ENCODE measurements at places on chromosomes 3 and 15.

DNA sequence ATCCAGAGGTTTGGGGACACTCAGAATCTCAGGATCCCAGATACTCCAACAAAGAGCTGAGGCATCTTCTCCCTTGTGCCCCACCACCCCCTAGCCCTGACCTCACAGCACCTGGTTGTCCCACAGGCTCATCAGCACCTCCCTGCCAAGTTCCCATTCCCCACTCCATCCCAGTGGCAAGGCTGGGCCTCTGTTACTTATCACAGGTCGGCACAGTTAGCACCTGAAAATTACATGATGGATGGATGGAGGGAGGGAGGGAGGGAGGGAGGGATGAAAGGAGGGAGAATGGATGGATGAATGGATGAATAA, 12.8 kb downstream of the MYL3 start:
- no peak for DNase-seq

- DNase-seq = no peak
Observed at GRCh38 chr3:78255403-78255802, 1215.5 kb downstream of the ROBO2 start.

DNA sequence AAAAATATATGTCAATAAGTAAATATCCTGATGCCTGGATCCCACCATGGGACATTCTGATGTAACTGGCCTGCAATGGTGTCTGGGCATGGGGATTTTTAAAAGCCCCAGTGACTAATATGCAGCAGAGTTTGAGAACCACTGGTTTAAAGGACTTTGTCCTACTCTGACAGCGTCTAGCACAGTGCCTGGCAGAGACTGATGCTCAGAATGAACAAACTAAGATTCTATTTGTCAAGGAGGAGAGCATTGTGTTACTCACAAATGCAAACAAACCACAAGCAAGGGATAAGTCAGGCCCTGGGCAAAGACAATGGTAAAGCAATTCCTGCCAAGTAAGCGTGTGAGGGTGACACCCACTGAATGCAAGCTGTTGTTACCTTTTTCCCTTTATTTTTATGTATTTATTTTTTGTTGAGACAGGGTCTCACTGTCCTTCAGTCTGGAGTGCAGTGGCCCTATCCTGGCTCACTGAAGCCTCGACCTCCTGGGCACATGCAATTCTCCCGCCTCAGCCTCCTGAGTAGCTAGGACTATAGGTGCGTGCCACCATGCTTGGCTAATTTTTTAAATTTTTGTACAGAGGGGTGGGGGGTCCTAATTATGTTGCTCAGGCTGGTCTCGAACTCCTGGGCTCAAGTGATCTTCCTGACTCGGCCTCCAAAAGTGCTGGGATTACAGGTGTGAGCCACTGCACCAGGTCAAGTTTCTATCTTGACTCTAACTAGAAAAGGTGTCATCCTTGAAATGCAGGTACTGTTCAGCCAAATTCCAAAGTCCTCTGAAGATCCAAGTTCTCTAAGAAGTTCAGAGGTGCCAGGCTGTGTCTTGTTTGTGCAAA, 909 bp upstream of the GPD1L start:
- DNase-seq = peak; percentile 44

DNA sequence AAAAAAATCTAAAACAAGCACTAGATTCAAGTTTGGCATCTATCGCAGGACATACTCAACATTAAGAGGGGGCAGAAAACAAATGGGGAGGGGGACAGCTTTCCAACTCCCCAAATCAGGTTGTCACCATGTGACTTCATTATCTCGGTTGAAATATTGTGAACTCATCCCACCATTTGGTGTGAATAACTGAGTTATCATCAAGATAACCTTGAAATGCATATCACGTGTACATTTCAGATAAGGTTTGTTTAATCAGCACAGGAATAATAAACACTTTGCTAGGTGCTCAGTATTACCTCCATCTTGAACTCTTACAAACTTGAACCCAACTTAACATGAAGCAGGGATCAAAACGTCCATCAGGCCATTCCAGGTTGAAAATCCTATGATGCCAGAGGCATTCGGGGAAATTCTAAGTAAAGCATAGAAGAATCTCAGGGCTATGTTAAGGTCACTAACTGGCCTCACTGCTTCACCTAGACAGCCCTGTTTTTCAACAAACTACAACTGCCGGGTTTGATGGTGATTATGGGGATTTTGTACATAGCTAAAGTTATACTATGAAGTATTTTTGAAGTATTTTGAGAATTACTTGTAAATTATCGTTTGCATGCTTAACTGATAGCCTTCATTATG, 3.0 kb upstream of the ARHGAP31 start:
- no peak for DNase-seq

DNA sequence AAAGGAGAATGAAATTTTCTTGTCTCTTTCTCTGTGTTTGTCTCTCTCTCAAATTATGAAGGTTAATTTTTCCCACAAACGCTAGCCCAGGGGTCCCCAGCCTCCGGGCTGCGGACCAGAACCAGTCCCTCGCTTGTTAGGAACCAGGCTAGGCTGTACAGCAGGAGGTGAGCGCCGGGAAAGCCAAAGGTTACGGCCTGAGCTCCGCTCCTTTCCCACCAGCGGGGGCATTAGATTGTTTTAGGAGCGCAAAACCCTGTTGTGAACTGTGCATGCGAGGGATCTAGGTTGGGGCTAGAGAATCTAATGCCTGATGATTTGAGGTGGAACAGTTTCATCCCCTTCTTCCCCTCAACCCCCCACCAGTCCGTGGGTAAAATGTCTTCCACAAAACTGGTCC, 74.7 kb upstream of the ZNF385D start:
- DNase-seq = no peak

DNA sequence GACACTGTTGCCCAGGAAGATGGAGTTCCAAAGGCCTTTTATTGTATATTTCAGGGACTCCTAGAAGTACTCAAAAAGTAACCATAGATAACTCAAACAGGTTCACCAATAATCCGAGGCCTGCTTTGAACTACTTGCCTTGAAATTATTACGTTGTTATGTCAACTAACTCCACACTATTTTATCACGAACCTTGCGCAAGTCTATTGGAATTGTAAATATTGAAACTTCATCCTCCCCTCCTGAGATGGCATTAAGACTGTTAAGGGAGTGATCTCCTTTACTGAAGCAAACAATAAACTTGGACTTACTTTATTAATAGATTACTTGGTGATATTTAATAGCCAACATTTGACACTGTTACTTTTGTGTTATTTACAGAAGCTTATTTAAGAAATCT, 199.6 kb upstream of the GADL1 start:
- peak; percentile 14 for DNase-seq

GRCh38 chr3:188900421-188900951, 271.3 kb upstream of the TPRG1 start:
- peak; percentile 8 for DNase-seq

All from A549 (cell line).